DMS153 (cell line): ENCODE measurements at places on chromosomes 12 and 14.

- DNase-seq: peak; percentile 5
Measured at GRCh38 chr14:60931218-60931617, 49.7 kb downstream of the TRMT5 start.

DNA sequence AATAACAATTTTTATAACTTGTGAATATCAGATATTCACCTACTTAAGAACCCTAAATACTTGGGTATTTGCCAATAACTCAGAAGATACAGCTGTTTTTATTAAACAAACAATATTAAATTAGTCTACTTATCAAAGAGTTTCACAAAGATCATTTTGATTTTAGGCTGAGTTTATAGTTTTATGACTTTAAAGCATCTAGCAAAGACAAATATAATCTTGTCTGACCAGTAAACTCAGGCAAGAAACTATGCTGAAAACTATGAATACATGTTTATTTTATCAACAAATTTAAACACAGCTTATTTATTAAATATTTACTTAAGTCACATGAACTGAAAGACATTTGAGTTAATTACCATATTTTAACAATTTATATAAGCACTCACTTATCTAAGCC, 18.5 kb upstream of the SERPINA1 start:
- no peak for DNase-seq

DNA sequence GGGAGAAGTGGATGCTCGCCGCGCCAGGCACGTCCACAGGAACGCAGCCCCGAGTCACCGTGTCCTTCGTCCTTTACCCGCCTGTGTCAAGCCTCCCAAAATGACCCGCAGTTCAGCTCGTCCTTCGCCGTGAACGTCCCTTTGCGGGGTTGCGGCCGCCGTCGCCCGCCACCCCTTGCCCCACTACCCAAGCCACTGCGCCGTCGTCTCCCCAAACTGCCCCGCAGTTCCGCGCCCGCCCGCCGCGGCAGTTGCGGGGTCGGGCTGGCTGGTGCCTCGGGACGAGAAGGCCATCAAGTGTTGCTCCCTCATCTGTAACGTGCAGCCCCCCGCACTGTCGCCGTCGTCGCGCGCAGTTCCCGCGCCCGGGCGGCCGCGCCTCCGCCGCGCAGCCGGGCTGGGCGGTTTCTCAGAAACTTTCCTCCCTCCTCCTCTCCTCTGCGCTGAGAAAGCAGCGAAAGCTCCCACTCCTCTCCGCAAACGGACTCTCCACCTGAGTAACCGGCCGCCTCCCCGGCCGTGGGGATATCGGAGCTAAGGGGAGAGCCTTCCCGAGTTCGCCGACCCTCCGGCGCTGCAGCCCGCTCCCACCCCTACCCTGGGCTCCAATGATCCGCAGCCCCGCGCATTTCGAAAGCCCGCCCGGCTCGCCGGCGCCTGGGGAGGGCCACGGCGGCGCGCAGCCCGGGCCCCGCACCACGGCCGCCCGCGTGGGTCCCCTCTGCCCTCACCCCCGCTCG, 6.7 kb downstream of the CDKN1B start:
- DNase-seq: no peak

- no peak for DNase-seq
Measured at GRCh38 chr12:12585115-12585863, 22.6 kb upstream of the DUSP16 start.
